ENCODE measurements at places on chromosomes 11 and 22.

DNA sequence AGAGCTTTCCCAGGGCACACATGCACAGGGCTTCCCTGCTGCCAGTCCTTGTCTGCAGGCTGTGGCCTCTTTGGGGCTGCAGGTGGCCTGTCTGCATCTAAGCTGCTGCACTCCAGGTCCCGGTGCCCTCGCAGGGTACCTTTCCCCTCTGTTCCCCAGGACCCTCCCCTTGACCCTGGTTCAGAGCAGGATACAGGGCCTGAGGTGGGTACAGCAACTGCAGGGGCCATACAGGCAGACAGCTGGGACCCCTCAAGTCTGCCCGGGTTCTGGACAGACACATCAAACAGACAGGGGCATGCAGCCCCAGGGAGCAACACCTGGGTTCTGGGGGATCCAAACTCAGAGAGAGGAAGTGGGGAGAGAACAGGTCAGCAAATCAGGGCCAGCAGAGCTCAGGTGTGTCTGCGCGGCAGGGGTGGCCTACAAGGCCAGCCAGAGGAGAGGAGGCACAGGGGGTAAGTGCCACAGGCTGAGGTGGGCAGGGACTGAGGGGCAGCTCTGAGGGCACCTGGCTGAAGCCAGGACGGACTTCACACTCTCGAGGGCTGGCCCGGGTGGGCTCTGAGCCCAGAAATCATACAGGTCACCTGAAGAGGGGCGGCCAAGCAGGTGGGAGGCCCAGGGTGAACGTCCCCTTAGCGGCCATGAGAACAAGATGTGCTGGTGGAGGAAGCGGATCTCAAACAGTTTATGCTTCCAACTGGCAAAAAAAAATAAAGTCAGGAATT lies 29.9 kb upstream of the COMT start:
- DNase-seq: no peak

- DNase-seq: no peak
These were observed 3.1 kb downstream of the FAM180B start for GRCh38 chr11:47589584-47589976.

DNA sequence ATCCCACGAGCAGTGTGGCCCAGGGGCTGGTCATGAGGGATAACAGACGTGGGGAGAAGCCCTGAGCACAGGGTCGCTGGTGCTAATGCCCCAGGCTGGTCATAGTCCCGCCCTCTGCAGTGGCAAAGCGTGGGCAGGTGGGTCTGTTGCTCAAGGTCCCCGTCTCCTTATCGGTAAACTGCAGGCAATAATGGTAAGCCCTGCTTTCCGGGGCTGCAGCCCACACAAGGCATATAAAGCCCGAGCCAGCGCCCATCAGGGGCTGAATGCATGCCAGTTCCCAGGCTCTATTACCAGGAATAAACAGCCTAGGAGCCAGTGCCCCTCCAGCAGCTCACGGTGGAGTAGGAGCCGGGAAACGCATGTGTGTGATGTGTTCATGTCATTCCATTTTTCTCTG lies 261.0 kb downstream of the BRD1 start:
- no peak for DNase-seq

DNA sequence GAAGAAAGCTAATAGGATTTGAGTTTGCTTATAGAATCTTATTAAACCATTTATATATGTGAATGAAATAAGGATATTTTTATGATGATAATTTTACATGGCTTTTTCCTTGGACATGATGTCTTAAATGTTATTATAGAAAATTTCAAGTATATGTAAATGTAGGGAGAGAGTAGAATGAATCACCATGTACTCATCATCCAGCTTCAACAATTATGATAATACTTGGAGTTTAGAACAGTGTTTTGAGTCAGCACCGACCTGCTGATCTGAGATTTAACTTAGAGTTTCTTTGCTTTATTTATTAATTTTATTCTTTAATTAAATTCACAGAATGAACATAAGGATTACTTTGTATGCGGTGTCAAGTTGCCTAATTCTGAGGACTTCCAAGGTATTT lies 193.5 kb downstream of the UVRAG start:
- DNase-seq: no peak

GRCh38 chr11:119705362-119705761 lies 23.6 kb downstream of the NECTIN1 start:
- DNase-seq: no peak

DNA sequence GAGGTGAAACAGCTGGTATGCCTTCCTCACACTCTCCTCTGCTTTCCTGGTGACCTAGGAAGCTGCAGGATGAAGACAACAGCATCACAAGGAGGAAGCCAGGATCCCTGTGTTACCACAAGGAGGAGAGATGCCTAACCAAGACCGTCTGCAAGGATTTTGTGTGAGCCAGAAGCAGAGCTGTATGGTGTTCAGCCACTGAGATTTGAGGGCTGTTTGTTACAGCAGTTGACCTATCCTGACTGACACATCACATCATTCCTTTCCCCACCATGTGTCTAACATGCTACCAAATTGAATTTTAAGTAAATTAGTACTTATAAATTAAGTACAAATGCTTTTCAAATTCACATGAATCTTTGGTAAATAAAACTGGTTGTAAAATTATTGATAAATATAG lies 8.9 kb upstream of the CHKA start:
- no peak for DNase-seq

DNA sequence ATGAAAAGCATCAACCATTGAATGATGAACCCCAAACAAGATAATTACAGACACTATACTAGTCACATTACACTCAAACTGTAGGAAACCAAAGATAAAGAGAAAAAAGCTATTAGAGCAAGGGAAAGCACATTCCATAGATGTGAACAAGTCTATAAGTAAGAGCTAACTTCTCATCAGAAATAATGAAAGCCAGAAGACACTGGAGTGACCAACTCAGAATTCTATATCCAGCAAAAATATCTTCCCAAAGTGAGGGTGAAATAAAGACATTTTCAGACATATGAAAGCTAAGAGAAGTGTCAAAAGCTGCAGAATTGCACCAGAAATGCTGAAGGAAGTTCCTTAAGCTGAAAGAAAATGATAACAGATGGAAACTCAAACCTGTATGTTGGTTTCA lies 17.3 kb downstream of the FCHSD2 start:
- DNase-seq: no peak

- DNase-seq: no peak
These were observed 509.9 kb downstream of the NTM start for GRCh38 chr11:131880316-131880715.

DNA sequence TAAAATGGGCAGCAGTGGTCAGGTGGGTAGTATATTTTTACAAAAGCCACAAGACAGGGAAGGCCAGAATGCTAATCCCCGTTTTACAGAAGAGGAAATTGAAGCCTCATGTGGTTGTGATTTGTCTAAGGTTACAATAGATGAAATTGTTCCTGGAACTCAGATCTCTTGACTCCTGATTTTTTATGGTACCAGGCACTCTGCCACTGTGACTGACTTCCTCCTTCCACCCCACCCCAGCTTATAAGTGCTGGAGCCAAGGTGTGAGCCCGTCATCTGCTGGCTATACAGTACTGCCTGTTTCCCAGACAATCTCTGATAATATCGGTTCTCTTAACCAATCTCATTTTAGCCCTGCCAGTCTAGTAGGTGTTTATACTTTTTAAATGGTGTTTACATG lies 1.9 kb downstream of the SLC5A1 start:
- no peak for DNase-seq

DNA sequence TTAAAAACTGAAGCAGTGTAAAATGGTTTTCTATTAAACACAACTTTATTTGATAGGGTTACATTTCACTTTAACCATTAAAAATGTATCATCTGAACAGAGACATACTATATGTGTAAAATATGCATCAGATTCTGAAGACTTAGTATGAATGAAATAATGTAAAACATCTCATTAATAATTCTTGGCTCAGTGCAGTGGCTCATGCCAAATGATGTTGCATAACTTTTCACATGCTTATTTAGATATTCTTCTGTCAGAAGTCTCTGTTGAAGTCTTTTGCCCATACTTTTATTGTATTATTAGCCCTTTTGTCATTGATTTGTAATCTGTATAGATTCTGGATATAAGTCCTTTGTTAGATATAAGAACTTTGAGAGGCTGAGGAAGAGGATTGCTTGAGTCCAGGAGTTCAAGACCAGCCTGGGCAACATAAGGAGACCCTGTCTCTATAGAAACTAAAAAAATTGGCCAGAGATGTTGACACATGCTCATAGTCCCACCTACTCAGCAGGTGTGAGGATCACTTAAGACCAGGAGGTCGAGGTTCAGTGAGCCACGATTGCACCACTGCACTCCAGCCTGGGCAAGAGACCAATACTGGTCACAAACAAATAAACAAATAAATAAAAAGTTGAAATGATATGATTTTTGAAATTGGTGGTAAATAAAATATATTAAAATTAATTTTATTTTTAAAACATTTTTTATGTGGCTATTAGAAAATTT lies 73.8 kb upstream of the PARVA start:
- DNase-seq: no peak

DNA sequence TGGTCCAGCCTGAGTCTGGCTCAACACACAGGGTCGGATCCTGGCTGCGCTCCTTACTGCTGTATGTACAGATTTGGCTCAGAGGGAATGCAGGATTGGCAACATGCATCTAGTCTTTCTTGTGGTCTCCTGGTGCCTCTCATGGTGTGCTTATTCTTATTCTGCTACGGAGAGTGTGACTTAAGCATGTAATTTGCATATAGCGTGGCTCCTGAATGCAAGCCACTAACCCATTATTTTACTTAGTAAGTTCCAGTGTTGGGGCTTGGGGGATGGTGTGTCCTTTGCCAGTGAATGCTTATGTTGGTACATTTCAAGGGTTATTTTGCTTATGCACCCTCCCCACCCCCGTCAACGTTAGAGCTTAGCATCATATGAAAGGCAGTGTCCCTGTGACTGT lies 51.2 kb downstream of the PTPRJ start:
- no peak for DNase-seq

- DNase-seq: no peak
These were observed 1.6 kb downstream of the OR56B1 start for GRCh38 chr11:5737670-5738392.

GRCh38 chr11:69945157-69945556 lies 125.9 kb upstream of the FGF3 start:
- no peak for DNase-seq

GRCh38 chr11:12746593-12747097 lies 72.4 kb downstream of the TEAD1 start:
- DNase-seq: no peak

DNA sequence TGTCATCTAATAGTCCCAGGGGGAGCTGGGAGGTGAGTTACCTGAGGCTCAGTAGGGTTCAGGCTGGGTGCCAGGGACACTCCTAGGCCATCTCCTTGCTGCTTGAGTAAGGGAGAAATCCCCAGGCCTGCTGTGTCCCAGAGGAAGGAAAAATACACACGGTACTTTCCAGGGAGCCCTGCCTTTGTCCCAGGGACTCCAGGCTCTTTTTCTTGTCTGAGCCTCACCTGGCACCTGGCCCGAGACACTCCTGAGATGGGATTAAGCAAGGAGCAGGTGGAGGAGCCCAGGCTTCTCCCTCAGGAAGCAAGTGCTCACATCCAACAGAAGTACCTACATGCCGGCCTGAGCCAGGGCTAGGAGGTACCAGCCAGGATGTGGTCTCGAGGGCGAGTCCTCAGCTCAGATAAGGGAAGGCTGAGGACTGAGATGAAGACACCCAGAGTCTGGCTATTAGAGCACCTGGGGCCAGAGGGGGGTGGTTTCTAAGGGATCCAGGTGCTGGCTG lies 899 bp upstream of the KLHDC7B start:
- DNase-seq: no peak

- no peak for DNase-seq
These were observed 61.4 kb upstream of the BMAL1 start for GRCh38 chr11:13216019-13216710.

DNA sequence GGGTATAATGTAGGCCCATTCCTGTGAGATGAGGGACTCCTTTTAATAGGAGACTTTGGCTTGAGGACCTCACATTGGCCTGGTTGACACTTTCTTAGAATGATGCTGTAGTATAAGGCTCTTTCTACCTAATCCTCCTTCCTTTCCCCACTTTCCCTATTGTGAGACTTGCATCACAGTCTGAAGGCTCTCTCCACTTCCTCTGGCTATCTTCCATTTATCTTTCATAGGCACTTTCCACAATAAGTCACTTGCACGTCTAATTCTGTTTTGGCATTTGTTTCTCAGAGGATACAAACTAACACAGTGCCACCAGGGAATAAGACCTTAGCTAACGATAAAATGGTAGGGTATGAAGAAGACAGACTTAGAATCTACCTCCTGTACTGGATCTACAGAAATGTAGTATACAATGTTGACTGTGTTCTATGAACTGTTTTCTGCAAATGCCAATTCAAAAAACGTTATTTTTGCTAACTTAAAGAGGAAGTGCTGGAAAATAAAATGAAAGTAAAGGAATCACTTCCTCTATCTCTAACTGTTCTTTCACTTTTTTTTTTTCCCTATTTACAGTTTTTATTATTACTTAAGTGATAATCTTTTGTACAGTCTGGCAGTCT lies 17.9 kb upstream of the PDE3B start:
- DNase-seq: no peak

- no peak for DNase-seq
These were observed 5.6 kb upstream of the CLDN5 start for GRCh38 chr22:19529811-19530210.

- DNase-seq: no peak
These were observed 50.2 kb upstream of the FGF3 start for GRCh38 chr11:69869311-69869939.

- DNase-seq: no peak
These were observed 74.2 kb downstream of the KIRREL3 start for GRCh38 chr11:126926376-126926791.

- no peak for DNase-seq
These were observed 133.7 kb upstream of the NARS2 start for GRCh38 chr11:78708388-78708787.

GRCh38 chr11:58905721-58906547 lies 33.4 kb upstream of the GLYATL1 start:
- no peak for DNase-seq

- no peak for DNase-seq
These were observed 17.4 kb upstream of the BACE1-AS start for GRCh38 chr11:117273550-117274289.

GRCh38 chr11:72630104-72630852 lies 43.9 kb downstream of the PDE2A start:
- no peak for DNase-seq

- DNase-seq: no peak
These were observed 32.9 kb upstream of the SLN start for GRCh38 chr11:107744736-107745135.

All from activated CD4-positive, alpha-beta T cell treated with anti-CD3 and anti-CD28 coated beads for 1 hour (primary cell).